RWPE1 (cell line): ENCODE measurements at places on chromosomes 7 and 10.

DNA sequence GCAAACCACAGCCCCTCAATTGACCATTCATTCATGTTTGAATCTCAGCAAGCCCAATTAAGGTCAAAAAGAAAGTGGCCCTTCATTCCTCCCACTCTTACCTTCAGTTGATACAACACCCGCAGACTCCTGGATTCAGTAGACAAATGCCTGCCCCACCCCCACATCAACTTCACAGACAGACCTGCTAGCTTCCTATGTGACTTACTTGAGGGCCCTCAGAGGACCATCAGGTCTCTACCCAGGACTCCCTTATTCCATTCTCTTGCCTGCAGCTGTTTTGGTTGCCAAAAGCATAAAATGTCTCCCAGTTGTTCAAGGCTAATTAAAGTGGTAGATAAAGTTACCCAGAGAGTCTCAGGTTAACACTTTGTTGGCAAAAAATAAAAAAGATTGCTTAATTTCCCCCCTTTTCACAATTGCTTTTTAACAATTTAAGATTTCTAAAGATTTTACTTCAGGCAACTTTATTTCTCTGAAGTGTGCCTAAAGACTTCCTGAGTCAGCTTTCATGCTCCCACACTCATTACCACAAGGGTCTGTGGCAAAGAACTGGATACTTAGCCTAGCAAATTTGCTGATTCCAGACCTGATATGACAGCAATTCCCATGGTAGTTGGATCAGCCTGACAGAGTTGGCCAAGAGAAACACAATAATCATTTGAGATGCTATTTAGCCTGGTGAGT is 3.3 kb upstream of the MTERF1 start:
- no peak for DNase-seq

GRCh38 chr10:34655286-34656170 is 159.6 kb downstream of the PARD3 start:
- peak; percentile 40 for DNase-seq

DNA sequence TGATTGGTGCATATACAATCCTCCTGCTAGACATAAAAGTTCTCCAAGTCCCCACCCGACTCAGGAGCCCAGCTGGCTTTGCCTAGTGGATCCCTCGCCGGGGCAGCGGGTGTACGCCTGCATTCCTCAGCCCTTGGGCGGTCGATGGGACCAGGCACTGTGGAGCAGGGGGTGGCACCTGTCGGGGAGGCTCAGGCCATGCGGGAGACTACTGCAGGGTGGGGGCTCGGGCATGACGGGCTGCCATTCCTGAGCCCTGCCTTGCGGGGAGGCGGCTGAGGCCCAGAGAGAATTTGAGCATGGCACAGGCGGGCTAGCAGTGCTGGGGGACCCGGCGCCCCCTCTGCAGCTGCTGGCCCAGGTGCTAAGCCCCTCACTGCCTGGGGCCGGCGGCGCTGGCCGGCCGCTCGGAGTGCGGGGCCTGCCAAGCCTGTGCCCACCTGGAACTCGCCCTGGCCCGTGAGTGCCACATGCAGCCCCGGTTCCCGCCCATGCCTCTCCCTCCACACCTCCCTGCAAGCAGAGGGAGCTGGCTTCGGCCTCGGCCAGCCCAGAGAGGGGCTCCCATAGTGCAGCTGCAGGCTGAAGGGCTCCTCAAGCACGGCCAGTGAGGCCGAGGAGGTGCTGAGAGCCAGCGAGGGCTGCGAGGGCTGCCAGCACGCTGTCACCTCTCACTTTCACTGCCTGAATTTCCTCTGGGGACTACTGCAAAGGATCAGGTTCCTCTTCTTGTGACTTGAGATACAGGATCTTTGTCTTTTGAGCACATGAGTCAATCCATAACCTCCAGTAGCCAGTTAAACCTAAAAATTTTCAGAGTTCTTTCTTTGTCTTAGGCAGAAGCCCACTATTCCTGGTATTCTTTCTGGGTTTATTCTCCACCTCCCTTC is 25.1 kb upstream of the ELOVL3 start:
- DNase-seq: no peak

DNA sequence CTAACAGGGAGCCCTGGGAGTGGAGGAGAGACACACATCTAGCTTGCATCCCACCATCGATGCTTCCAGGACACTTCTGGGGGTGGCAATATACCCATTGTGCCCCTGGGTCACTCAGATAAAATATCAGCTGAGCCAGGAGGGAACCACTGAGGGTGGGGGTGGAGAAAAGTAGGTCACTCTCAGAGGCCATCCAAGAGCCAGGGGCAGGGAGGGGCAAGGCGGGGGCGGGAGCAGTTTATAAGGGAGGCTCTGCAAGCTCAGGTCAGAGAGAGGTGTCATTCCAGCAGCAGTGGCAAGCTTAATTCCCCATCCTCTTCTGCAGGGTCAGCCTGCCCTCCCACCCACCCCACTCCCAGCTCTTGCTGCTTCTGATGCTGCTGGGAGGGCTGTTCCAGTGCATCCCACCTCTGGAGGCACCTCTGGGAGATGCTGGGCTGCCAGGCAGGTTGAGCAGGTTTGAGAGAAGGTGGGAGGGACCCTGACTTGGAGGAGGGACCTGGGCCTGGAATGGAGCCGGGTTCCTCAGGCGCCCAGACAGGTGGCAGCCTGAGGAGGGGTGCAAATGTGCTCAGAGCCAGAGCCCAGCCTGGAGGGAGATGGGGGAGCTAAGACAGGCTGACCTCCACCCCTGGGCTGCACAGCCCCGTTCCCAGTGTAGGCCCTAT is 20.1 kb upstream of the TLX1 start:
- DNase-seq: peak; percentile 45

- no peak for DNase-seq
These were observed 36.0 kb downstream of the GNA12 start for GRCh38 chr7:2807845-2808772.

DNA sequence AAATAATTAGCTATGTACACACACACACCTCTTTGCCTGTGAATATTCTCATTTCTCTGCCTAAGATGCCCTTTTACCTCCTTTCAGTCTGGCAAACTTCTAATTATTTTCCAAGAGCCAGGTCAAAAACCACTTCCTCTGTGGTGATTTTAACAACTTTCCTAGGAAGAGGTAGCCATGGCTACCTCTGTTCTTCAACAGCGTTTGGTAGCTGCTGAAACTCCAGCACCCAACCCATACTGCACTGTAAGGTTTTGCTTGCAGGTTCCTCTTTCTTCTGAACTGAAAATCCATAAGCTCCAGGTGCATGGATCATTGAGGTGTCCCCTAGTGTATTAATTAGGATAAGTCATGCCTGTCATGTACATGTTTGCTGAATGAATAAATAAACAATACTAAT is 25.6 kb downstream of the NRCAM start:
- DNase-seq: no peak

DNA sequence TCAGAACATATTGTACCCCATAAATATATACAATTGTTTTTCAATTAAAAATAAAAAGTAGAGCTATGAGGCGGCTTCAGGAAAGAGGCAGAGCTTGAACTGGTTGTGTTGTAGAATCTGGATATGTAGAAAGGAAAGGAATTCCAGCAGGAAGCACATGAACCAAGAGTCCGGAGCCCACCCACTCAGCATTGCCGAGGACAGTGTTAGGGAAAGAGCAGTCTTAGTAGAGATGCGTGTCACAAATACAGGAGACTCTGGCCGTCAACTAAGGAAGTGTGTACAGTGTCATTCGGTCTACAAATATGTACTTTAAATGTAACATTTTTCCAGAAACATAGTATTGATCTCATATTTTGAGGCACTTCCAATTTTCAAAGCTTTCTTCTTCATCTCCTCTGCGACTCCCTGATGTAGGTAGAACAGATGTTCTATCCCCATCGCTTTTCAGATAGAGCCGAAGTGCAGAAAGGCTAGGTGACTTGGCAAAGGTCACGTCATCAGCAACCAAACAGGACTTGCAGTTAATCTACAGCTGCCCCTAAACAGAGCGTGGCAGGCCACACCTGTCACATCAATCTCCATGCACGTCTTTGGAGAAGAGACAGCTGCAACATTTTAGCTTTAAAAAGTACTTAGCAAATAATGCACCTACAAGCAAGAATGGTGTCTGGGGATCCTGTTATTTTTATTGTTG is 25.3 kb upstream of the GJD4 start:
- no peak for DNase-seq

DNA sequence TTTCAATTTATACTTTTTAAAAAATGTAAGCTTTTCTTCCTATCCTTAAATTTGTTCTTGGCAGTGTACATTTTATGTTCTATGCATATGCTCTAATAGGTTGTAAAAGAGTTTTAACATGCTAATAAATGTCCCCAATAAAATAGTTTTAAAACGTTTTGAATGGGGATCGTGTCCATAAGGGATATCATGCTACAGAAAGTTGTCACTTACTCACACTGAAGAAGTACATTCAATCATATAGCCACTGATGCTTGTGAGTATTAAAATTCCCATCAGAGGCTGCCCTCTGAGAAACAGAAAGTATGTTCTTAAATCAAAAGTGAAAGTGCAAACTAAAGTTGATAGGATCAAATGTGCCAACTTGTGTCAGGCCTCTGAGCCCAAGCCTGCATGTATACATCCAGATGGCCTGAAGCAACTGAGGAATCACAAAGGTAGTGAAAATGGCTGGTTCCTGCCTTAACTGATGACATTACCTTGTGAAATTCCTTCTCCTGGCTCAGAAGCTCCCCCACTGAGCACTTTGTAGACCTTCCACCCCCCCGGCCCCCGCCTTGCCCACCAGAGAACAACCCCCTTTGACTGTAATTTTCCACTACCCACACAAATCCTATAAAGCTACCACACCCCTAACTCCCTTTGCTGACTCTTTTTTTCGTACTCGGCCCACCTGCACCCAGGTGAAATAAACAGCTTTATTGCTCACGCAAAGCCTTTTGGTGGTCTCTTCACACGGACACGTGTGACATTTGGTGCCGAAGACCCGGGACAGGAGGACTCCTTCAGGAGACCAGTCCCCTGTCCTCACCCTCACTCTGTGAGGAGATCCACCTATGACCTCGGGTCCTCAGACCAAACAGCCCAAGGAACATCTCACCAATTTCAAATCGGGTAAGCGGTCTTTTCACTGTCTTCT is 877 bp upstream of the NOD1 start:
- peak; percentile 33 for DNase-seq

- DNase-seq: no peak
These were observed 468.6 kb upstream of the TEX47 start for GRCh38 chr7:89264126-89264525.

GRCh38 chr7:151673216-151673615 is 153.5 kb upstream of the RHEB start:
- DNase-seq: no peak

DNA sequence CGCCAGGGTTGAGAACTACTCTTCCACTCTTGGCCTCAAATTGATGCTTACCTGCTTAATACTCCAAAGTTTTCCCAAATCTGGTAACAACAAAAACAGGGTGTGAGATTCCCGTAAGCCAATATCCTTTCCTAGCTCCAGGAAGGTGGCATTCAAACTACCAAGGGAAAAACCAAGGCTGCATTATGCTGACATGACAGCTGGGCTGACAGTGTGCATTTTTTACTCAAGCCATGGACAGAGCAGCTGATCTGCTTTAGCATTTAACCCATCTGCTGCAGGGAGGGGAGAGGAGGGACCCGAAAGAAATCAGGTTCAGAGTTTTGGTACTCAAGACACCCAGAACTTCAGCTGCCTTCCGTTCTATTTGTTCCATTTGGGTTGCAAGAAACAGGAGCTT is 49.8 kb upstream of the RAPGEF5 start:
- DNase-seq: no peak

DNA sequence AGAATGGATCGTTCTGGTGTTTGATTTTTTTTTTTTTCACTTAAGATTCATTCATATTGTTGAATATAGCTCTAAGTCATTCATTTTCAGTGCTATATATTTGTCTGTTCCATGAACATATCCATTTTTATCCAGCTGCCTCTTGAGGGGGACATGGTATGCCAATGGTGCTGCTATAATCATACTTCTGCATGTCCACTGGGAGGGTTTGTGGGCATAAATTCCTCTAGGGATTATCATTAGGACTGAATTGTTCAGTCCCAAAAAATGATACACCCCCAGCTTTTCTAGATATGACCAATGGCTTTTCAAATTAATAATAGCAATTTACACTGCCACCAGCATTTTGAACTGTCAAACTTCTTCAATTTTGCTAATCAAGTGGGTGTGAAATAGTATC is 41.1 kb downstream of the CAV1 start:
- DNase-seq: no peak

DNA sequence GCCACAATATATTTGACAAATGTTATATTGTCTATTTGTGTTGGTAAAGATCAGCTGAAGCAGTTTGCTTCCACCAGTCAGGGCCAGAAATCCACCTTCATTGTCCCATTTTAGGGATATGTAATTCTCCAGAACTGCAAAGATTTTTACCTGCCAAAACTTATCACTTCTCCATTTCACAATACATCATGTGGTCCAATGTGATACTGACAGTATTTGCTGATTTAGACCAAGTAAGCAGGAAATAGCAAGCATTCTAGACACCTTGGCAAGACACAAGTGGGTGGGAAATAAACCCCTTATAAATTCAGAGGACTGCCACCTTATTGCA is 18.5 kb upstream of the LIPA start:
- DNase-seq: no peak

- no peak for DNase-seq
These were observed 158.0 kb upstream of the NPVF start for GRCh38 chr7:25386311-25386744.

DNA sequence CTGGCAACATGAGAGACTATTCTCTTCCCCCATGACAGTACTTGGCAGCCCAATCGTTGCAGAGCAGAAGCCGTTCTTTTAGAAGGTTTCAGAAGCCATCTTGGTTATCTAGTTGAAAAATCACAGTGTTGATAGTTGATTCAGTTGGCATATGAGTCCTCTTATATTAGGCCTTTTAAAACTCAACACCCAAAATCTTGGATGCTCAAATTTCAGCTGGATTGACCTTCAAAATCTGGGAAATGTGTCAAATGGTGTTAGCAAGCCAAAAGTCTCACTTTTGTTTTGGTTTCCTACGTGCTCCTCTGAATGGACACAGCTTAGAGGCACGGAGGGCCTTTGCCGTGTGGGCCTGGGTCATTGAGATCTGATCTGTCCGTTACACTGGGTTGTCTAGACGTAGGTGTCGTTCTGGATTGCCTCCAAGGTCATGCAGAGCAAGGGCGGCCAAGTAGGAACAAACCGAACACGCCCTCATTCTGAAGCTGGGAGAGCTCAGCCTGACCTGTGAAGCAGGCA is 59.3 kb upstream of the BMPER start:
- no peak for DNase-seq

DNA sequence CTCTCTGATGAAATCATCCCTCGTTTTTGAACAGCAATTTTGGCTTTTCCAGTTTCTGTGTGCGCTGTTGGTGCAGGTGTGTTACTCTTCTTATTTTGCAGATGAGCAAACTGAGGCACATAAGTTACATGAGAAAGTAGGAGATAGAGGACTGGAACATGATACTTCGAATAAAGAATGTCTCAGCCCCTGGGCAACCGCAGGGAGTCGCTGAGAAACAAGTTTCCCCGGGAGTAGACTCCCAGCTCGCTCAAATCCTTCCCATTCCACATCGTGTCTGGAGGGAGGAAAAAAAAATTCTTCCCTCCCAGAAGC is 18.0 kb downstream of the MXI1 start:
- DNase-seq: no peak
